Activated T-helper 9 cell treated with anti-CD3 and anti-CD28 coated beads, Interleukin-2, amount 50 U/mL, for 16 hours (primary cell): ENCODE measurements at places on chromosomes 6 and 20.

DNA sequence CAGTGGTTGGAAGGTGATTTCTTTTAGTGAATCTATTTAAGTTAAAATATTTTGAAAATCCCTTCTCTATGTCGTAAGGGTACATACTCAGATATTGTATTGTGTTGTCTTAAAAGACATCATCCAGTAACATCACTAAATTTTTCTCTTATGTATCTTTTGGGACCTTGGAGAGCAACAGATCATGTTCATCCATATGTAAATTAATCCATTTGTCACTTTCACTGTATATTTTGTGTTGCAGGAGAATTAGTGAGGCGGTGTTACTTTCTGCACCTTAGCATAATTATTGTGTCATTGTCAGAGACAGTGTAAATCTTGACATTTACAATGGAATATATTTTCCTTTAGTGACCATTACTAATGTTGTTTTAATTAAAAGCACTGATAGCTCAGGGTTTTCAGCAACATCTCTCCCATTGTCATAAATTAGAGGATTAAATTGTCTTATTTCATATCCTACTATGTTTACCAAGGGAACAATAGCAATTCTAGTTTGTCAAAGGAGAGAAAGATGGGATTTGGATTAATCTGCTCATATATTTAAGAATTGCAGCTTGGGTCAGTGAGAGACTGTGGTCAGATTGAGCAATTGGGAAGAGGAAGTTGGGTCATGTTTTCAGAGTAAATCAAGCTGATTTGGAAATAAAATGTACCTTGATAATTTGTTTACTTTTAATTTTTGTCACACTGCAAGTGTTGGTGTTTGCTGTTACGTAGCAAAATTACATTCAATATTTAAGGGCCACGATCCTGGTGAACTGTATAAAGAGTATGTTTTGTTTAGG, 22.7 kb downstream of the DOK5 start:
- DNase-seq = no peak

GRCh38 chr6:17910189-17910588, 77.2 kb downstream of the KIF13A start:
- no peak for DNase-seq

GRCh38 chr6:6918216-6918983, 189.4 kb upstream of the RREB1 start:
- DNase-seq = peak; percentile 52

DNA sequence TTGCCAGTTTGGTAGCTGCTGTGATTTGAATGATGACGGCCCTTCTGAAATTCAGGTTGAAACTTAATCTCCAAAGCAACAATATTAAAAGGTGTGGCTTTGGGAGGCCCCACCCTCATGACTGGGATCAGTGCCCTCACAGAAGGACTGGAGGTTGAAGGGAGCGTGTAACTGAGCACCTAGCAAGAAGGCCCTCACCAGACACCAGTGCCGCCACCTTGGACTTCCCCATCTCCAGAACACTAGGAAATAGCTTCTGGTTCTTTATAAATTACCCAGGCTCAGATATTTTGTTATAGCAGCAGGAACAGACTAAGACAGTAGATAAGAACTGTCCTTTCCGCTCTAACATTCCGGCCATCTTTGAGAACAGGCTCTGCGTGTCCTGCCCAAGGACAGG, 243.1 kb downstream of the DLL1 start:
- DNase-seq = no peak

- DNase-seq = no peak
Measured at GRCh38 chr6:82080767-82081166, 166.8 kb downstream of the IBTK start.

- DNase-seq = no peak
Measured at GRCh38 chr20:44065401-44066340, 121.3 kb downstream of the JPH2 start.

- DNase-seq = no peak
Measured at GRCh38 chr6:37204014-37204751, 34.2 kb downstream of the PIM1 start.

GRCh38 chr6:14055541-14055940, 62.0 kb upstream of the CD83 start:
- DNase-seq = no peak

DNA sequence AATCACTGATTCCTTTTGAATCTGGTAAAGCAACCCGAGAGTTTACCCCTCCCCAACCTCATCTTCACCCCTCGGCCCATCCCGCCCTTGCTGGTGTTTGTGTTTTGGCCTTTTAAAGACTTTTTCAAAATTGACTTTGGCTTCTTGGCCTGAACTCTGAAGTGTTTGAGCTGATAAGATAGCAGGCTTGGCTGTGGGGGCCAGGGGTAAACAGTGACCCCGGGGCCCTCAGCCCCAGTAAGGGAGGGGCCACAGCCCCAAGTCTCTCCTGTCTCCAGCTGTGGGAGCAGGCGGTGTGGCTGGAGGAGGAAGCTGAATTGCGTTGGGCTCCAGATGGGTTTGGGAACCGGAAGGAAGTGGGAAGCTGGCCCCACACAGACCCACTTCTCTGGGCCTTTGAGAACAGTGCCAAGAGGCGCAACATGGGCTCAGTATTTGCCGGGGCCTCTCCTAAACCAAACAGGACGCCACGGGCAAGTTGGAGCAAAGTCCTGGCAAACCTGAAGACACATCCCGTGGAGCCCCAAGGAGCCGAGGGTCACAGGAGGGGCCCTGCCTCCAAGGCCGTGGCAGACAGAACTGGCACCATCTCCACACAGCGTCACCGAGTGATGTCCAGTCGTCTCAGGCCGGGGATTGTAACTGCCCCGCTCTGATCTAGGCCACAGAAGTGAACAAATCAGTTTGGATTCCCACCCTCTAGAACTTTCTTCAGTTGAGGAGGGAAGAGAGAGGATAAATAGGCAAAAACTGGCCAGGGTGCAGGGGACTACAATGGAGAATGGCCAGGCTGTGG, 54.3 kb upstream of the PTPN1 start:
- no peak for DNase-seq

GRCh38 chr6:148760258-148760534, 13.4 kb downstream of the UST start:
- no peak for DNase-seq

DNA sequence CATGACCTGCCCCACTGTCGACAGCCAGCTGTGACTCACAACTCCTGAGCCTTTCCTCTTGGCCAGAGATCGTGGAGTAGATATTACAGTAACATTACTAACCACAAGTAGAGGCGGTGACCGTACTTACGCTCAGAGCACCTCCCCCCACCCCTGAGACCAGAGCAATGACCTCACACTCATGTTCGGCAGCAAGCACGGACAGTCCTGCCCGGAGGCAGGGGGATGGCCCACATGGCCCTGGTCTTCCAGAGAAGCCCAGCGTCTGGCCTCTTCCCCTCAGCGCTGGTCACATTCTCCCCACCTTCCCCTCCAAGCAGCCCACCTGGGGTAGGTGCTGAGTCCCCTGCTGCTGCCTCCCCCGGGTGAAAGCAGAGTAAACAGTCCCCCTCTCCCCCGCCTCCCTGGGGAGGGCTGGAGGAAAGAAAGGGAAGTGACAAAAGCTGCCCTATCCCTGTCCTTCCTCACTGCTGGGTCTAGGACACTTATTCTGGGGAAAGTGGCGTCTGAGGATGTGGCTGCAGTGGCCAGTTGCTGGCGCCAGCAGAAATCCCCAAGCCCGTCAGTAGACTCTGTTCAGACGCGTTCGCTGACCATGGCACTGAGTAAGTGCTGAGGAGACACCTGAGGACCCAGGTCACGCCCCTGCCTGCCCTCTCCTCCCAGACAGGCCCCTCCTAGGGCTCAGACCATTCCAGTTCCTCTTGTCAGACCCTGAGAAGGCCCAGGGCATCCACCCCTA, 68.5 kb downstream of the MRPL14 start:
- DNase-seq = no peak

DNA sequence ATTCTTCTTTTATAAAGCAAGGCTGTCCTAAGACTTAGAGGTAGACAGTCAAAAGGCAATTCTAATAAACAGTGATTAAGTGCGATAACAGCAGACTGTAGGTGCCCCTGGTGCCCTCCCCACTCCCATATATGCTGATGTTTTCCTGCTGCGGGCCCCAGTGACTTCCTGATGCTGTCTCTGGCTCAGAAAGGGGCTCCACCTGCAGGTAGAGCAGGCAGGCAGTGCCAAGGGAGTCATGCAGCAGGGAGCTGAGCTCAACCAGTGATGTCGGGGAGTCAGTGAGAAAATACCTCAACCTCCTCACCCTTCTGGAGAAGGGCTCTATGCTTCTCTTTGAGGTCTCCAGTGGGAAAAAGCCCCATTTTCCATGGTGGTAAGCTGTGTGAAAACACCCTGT, 126.7 kb upstream of the SSTR4 start:
- DNase-seq = no peak

GRCh38 chr6:42637681-42638080, 73.9 kb downstream of the UBR2 start:
- no peak for DNase-seq

GRCh38 chr20:44706301-44707017, 8.7 kb upstream of the CCN5 start:
- no peak for DNase-seq

GRCh38 chr6:155077784-155078183, 82.7 kb downstream of the TIAM2 start:
- no peak for DNase-seq

DNA sequence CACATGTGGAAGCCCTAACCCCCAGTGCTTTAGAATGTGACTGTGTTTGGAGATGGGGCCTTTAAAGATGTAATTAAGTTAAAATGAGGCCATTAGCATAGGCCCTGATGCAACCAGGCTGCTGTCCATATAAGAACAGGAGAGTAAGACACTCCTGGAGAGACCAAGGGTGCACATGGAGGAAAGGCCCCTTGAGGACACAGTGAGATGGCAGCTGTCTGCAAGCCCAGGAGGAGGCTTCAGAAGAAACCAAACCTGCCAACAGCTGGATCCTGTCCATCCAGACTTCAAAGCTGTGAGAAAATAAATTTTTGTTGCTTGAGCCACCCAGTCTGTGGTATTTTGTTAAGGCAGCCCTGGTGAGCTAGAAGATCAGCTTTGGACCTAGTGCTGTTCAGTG, 16.8 kb upstream of the SNRPB2 start:
- no peak for DNase-seq

DNA sequence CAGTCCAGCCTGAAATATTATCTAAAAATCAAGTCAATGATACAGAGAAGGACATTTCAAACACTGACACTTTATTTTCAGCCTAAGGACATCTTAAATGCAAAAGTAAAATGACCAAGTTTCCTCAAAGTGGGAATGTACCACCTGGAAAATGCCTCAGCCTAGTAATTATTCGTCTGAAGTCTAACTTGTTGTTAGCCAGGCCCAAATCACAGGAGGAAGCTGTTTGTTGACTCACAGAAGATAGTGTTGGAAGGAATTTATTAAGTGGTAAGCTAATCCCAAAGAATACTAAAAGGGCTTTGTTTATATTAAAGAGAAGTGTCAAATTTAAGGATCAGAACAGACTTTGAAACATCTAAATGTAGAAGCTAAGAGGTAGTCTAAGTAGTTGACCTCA, 2.5 kb downstream of the PDE7B start:
- DNase-seq = no peak

GRCh38 chr20:49573900-49574416, 6.0 kb upstream of the PTGIS start:
- DNase-seq = no peak

- no peak for DNase-seq
Measured at GRCh38 chr20:3797592-3798372, 1.7 kb downstream of the CDC25B start.

DNA sequence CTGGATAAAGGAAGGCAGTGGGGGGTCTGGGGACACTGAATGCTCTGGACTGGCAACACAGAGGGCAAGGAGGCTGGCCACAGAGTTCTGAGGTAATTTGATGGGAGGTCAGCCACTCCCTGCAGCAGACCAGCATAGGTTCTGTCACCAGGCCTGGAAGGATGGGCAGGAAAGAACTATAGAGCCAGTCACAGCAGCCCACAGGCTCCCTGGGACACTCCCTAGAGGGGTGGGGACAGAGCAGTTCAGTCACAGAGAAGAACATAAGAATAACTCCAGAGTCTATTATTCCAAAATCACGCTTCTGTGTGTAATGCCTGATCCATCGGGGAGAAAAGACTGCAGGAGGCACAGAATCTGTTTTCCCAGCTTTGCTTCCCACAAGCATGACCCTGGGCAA, 19.6 kb downstream of the DYNLRB1 start:
- no peak for DNase-seq

- DNase-seq = no peak
Measured at GRCh38 chr6:113055061-113055460, 707.9 kb downstream of the RFPL4B start.

DNA sequence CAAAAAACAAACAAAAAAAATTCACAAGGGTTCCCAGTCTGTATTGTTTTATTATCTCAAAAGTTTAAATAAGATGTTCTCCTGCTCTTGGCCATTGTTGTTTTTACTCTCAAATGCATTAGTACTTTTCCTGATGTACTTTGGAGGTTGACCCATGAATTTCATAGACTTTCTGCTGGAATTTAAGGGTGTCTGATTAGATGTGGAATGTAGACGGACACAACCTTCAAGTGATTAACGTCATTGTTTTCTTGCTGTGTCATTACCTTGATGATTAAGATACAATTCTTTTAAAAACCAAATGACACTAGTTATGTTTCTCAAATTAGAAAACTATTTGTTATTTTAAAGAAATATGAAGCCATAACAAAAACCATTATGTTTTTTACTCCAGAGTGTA, 421.4 kb upstream of the RUNX2 start:
- DNase-seq = no peak

GRCh38 chr20:25191051-25191450, 4.5 kb upstream of the ENTPD6 start:
- DNase-seq = no peak

GRCh38 chr6:125699591-125699990, 49.8 kb upstream of the HEY2 start:
- no peak for DNase-seq

DNA sequence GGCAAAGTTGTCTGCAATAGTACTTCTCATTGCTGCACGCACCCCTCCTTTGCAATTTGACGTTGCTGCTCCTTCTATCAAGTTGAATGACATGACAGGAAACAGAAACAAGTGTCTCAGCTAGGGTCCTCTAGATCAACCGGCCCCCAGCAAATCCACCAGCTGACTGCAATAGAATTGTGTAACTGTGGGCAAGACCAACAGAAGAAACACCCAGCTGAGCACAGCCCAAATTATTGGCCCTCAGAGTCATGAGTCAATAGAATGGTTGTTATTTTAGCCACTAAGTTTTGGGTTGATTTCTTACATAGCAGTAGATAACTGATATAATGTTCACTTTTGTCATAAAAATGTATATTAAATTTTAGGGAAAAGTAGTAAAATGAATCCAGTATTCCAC, 202.7 kb downstream of the MAFB start:
- no peak for DNase-seq

DNA sequence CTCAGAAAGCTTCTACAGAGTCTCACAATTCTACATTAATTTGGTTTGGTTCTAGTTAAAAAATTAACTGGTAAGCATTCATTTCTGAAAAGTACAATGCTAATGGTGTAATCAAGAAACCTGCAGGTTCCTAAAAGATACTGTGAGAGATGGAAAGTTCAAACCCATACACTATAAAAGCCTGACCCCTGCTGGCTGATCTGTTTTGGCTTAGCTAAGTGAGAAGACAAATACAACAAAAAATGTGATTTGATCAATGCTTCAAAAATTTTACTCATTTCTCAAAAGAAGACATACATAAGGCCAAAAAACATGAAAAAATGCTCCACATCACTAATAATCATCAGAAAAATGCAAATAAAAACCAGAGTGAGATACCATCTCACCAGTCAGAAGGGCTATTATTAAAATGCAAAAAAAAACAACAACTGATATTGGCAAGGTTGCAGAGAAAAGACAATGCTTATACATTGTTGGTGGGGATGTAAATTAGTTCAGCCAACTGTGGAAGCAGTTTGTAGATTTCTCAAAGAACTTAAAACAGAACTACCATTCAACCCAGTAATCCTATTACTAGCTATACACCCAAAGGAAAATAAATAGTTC, 102.8 kb downstream of the MOXD1 start:
- no peak for DNase-seq

GRCh38 chr6:168081858-168082546, 3.0 kb upstream of the FRMD1 start:
- no peak for DNase-seq
